ENCODE measurements at places on chromosomes 5 and 9.

- H3K4me1 ChIP-seq, result peaks cover 14% of the 10 kb centered on the region
- peak; percentile 96 for DNase-seq
- H3K36me3 ChIP-seq, result no peaks in the 10 kb centered on the region
- peak overlapping the region; percentile 88 for H3K4me3 ChIP-seq
- H3K27me3 ChIP-seq, result no peaks in the 10 kb centered on the region
Measured at GRCh38 chr5:177454397-177455035, 7.9 kb downstream of the PRR7 start.

DNA sequence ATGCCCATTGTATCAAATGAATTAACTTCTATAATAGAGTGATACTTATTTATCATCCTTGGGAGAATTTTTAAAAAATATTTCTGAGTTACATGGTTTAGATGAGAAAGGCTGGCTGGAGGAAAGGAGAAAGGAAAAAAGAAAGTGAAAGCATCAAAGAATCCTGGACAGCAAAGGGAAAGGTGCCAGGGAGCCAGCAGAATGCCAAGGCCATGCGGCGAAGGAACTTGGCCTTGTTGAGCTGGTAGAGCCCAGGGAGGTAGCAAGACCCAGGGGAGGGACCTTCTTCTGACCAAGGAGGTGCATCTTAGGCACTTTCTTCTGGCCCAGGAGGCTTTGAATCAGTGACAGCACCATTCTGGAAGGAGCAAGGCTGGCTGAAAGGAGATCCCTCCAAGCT is 240.5 kb downstream of the ENC1 start:
- no peaks in the 10 kb centered on the region for H3K27me3 ChIP-seq
- DNase-seq, result no peak
- no peaks in the 10 kb centered on the region for H3K36me3 ChIP-seq
- peaks cover 10% of the 10 kb centered on the region for H3K4me1 ChIP-seq

DNA sequence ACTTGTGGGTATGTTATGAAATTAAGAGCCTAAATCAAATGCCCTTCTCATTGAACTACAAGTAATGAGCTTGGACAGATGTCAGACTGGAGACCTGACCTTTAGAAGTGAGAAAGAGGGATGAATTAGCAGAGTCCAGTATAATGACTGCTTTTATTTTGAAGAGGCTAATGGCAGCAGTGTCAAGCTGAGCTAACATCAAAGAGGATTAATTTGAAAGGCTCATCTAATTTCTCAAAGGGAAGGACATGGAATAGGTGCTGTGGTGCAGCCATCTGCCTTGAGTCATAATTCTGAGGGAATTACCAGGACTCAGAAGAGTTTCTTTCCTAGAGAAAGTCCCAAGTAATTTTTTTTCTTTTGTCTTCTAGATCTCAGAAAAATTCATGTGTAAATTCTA is 57.6 kb downstream of the FAM81B start:
- H3K27ac ChIP-seq, result no peak overlapping the region
- peaks cover 2% of the 10 kb centered on the region for H3K4me1 ChIP-seq
- no peak overlapping the region for H3K4me3 ChIP-seq
- DNase-seq, result no peak

GRCh38 chr5:170341545-170341944 is 44.0 kb upstream of the LCP2 start:
- no peaks in the 10 kb centered on the region for H3K27me3 ChIP-seq
- H3K4me3 ChIP-seq, result no peak overlapping the region
- DNase-seq, result no peak
- no peaks in the 10 kb centered on the region for H3K36me3 ChIP-seq
- H3K4me1 ChIP-seq, result peaks cover 16% of the 10 kb centered on the region

DNA sequence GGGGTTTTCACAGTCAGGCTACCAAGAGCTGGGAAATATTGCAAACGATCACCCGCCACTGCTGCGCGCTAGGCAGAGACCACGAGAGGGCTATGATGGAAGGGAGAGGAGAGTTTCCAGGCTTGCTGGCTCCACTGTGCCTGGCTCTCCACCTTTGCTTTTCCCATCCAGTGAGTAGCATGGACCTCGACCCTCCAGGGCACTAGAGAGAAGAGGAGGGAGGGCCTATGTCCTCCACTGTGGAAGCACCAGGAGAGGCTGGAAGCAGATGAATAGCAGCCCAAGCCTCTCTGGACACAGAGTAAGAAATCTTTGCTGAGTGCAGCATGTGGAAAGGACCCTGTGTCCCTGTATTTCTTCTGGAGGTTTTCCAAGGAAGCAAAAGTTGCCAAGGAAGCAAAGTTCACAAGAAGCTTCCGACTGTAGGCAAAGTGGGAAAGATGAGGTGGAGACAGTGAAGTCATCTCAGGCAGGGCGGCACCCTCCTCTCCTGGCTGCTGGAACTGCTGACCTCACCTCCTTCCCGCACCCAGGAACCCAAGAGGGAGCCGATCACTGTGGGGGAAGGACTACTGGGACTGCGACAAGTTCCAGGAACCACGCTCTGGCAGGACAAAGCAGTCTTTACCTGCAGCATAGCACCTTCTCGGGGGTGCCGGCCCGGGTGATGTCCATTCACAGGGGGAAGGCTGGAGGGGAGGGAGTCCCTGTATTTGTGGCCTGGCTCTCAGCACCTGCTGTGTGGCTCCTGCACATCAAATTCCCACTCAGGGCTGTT is 79.6 kb downstream of the CSNK1A1 start:
- H3K27ac ChIP-seq, result no peak overlapping the region
- no peaks in the 10 kb centered on the region for H3K4me1 ChIP-seq
- no peak overlapping the region for H3K4me3 ChIP-seq
- H3K27me3 ChIP-seq, result no peaks in the 10 kb centered on the region

DNA sequence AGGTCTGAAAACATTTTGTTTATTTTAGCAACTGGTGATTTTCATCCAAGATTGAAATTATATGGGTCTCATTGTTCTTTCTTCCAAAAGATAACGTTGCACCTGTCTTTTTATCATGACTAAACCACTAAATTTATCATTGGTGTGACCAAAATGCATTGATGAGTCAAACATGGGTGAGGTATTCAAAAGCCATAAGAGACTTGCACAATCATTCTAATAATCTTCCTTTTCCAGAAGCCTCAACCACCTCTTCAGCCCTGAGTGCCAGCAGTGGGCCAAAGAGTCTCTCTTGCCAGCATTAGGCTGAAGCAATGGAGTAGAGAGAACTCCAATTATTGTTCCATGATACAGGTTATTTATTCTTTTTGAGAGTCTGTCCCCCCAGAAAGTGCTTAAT is 198.9 kb downstream of the LURAP1L start:
- H3K4me1 ChIP-seq, result no peaks in the 10 kb centered on the region
- H3K36me3 ChIP-seq, result no peaks in the 10 kb centered on the region
- no peak overlapping the region for H3K27ac ChIP-seq
- DNase-seq, result no peak

DNA sequence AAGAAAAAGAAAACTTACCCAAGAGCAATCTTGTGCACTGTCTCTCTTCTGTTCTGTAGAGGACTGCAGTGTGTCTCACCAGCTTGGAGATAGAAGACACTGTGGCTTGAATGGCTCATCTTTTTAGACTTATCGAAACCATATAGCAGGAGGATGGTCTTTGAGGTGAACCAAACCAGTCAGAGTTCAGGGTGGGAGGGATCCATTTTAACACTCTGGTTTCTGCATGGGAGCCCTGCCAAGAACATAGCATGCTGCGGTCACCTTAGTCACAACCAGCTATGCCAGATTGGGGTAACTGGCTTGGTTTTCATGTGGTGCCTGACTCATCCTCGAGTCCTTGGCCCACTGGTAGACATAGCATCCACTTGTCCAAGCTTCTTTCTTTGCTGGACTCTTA is 135.1 kb downstream of the PAPPA start:
- H3K4me1 ChIP-seq, result no peaks in the 10 kb centered on the region
- DNase-seq, result no peak
- peaks cover 8% of the 10 kb centered on the region for H3K27me3 ChIP-seq
- no peak overlapping the region for H3K4me3 ChIP-seq

DNA sequence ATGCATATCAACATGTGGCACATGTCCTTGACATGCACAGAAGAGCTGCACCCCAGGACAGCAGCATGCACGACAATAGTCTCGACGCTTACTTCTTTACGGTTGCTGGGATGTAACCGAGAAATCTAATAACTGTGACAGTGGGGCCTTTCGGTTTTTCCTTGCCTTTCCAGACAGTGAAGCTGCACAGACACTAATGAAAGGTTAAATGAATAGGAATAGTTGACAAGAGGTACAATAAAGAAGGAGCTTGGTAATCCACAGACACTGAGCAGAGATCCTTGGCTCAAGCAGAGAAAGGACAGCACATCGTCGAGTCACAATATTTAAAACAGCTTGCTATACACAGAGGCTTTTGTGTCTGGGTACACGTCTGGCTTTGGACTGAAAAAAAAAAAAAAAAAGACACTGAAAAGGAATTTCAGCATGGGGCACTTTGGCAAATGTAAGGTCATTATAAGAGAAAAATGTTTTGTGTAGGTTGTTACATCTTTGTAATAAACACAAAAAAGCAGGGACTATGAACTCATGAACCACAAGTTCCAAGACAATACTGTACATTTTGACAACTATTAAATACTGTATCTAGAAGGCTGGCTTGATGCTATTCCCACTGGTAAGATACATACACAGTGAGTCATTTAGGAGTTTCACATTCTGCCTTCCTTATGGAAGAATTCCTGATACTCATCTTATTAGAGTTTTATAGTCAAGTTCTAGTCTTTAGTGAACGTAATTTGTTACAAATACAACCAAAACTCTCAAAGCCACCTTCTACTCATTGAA is 5.6 kb downstream of the BNC2 start:
- no peaks in the 10 kb centered on the region for H3K36me3 ChIP-seq
- H3K27ac ChIP-seq, result no peak overlapping the region
- H3K27me3 ChIP-seq, result peaks cover 20% of the 10 kb centered on the region
- H3K4me3 ChIP-seq, result no peak overlapping the region

DNA sequence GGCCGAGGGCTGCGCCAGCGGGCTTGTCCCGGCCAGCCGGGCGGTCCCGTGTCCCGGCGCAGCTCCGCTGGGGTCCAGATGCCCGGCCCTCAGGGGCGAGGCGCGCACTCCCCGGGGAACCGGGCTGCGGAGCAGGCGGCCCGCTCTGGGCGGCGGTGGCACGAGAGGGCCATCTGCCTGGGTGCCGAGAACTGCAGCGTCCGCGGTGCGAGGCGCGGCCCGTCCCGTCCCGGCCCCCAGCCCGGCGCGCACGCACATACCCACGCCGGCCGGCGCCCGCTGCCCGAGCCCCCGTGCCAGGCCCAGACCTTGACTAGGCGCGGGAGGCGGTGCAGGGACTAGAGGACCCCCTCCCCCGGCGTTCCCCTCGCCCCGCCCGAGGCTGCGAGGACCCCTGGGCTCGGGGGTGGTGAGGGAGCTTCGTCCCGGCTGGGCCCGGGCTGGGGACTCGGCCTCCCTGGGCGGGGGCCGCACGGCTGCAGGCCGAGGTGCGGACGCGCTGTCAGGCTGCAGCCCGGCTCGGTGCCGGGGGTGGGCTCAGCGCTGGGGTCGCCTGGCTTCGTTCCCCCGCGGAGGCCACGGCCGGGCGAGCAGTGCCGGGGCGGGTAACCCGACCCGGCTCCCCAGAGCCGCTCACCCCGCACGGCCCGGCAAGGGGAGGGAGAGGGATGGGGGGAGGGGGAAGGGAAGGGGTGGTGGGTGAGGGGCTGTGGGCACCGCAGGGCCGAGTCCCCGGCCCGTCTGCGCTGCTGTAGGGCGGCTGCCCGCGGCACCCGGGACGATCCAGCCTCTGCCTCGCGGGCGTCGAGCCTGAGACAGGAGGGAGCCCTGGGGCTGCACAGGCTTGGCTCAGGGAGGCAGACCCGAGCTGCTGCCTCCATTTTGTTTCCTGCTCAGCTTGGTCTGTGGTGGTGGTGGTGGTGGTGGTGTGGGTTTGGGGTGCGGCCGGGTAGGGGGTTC is 1.2 kb upstream of the NSD1 start:
- no peaks in the 10 kb centered on the region for H3K27me3 ChIP-seq
- peak; percentile 38 for DNase-seq
- H3K36me3 ChIP-seq, result peaks cover 25% of the 10 kb centered on the region
- peak overlapping the region; percentile 54 for H3K4me3 ChIP-seq
- H3K4me1 ChIP-seq, result peaks cover 65% of the 10 kb centered on the region

DNA sequence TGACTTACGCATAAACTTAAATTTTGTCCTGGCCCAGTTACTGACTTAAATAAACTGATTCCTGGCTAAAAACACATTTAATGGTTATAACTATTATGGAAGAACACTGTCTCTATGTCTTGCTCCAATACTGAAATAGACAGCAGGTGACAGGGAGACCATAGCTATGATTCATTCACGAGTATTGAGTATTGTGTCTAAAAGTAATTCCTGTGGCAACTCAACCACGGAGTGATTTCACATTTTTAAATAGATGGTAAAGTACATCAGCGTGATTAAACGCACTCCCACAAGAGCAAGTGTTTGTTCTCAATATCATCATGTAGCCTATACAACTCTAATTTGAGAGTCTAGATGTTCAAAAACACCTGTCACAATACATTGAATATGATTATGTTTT is 35.9 kb upstream of the PCSK1 start:
- DNase-seq, result no peak
- peaks cover 7% of the 10 kb centered on the region for H3K27me3 ChIP-seq
- H3K4me3 ChIP-seq, result no peak overlapping the region
- no peak overlapping the region for H3K27ac ChIP-seq
- no peaks in the 10 kb centered on the region for H3K4me1 ChIP-seq

- no peak for DNase-seq
- H3K27ac ChIP-seq, result no peak overlapping the region
- no peaks in the 10 kb centered on the region for H3K36me3 ChIP-seq
- peaks cover 18% of the 10 kb centered on the region for H3K4me1 ChIP-seq
- no peak overlapping the region for H3K4me3 ChIP-seq
- H3K27me3 ChIP-seq, result no peaks in the 10 kb centered on the region
Measured at GRCh38 chr5:149811453-149811852, 81.3 kb downstream of the PPARGC1B start.

GRCh38 chr9:78011049-78011448 is 20.6 kb downstream of the GNAQ start:
- H3K27me3 ChIP-seq, result no peaks in the 10 kb centered on the region
- H3K4me1 ChIP-seq, result peaks cover 61% of the 10 kb centered on the region
- peaks cover 4% of the 10 kb centered on the region for H3K36me3 ChIP-seq
- H3K4me3 ChIP-seq, result no peak overlapping the region

- H3K4me1 ChIP-seq, result peaks cover 33% of the 10 kb centered on the region
- no peaks in the 10 kb centered on the region for H3K27me3 ChIP-seq
- peaks cover 26% of the 10 kb centered on the region for H3K36me3 ChIP-seq
- H3K27ac ChIP-seq, result no peak overlapping the region
- DNase-seq, result no peak
Measured at GRCh38 chr5:16582081-16582480, 34.7 kb downstream of the RETREG1 start.

GRCh38 chr5:97923997-97924396 is 741.0 kb upstream of the RIOK2 start:
- DNase-seq, result no peak
- H3K27me3 ChIP-seq, result no peaks in the 10 kb centered on the region
- H3K36me3 ChIP-seq, result no peaks in the 10 kb centered on the region
- H3K4me3 ChIP-seq, result no peak overlapping the region
- H3K4me1 ChIP-seq, result no peaks in the 10 kb centered on the region
- H3K27ac ChIP-seq, result no peak overlapping the region

Measured in naive thymus-derived CD8-positive, alpha-beta T cell (primary cell).